Muscle of arm (tissue), 14 donors: ENCODE measurements at places on chromosomes 11 and 22. TPM values are rescaled to one million over a fixed set of nuclear protein-coding genes. Genes with fewer than 3 reads are reported as not detected.
A peak's percentile ranks its signal among the peaks of the same experiment; 100 is the strongest.

- DNase-seq = peak; percentile 21
Observed at GRCh38 chr11:132674151-132674550, 858.1 kb downstream of the OPCML start.

DNA sequence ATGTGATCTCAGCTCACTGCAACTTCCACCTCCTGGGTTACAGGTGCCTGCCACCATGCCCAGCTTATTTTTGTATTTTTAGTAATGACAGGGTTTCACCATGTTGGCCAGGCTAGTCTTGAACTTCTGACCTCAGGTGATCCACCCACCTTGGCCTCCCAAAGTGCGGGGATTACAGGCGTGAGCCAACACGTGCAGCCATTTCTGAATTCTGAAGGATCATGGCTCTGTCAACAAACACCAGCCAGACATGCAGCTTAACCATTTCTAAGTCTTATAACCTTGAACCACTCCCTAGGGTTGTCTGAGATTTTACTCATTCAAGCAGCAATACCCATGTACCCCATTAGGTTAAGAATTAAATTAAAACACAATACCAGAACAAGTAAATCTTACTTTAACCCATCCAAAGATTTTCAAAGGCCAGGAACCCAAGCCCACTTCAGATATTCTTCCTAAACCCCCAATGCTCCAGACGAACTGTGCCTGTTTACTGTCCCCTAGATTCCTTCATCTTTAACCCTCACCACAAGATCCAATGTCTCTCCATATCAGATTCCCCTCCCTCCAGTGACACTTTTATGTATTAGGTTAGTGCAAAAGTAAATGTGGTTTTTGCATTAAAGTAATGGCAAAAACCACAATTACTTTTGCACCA is 4.0 kb downstream of the RPS13 start:
- no peak for DNase-seq

The OTOG gene
- not detected for polyA plus RNA-seq

The EMID1 gene
- 6.7 TPM for polyA plus RNA-seq

DNA sequence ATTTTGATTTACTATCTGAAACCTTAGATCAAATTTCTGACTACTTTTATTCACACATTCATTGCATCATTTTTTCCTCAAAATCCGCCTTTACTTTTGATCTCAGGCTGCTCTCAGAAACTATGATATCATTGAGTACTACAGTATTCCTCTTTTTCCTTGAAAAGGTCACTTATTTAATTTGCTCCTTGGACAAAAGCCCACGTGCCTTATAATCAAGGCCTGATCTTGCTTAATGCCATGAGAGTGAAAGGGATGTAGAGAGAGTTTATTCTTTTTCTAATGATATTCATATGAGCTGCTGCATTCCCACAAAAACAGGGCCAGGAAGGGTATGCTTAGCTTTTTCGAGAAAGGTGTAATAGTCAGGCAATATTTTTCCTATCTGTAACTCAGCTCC is 327.0 kb downstream of the ETS1 start:
- DNase-seq = no peak

GRCh38 chr22:36083056-36083455 is 54.4 kb upstream of the RBFOX2 start:
- DNase-seq = no peak
